ENCODE measurements at places on chromosomes 1 and 21.

GRCh38 chr1:37475380-37476086 is 1.2 kb downstream of the ZC3H12A start:
- DNase-seq: no peak

DNA sequence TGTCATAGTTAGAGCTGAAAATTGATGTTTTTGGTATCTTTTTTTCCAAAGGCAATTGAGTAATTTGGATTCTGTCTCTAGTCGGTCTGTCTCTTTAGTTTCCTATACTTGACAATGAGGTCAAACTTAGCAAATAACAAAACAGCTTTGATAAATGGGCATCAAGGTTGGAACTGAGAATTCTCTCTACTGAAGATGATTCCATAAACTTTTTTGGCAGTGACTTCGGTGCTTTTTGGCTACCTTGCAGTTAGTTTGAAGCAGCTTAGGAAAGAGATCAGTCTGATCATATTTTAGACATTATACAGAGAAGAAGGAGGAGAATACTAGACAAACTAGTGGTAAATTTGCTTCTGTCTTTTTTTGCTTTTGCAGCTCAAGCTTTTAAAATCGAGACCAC is 559 bp downstream of the VCAM1 start:
- DNase-seq: no peak

DNA sequence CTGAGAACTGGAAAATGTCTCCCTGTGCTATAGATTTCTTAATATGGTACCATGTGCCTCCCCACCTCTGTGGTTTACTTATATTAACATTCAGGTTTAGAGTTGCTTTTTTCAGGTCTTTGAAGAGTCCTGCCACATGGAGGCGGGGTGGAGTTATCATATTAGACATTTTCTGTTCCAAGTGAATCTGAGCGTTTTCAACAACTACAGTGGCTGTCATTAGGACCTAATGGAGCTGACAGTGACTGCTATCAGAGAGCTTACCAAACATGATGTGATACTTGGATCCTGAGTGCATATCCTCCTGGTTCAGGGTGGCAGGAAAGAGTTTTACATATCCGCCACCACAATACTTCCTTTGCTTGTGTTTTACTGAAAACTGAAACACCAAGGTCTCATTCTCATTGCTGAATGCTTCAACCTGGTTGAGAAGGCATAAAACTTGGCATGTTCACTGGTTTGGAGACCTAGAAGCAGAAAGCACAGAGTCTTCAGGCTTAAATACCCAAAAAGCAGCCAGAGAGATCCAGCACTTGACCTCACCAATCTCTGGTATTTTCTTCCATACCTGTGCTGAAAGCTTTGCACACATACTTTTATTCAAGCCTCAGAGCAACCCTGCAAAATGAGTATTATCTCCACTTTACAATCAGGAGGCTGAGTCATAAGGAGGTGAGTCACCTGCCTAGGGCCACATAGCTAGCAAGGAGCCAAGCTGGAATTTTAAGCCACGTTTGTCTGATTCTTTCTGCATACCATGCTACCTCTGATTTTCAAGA is 47.4 kb upstream of the OSBPL9 start:
- DNase-seq: no peak

DNA sequence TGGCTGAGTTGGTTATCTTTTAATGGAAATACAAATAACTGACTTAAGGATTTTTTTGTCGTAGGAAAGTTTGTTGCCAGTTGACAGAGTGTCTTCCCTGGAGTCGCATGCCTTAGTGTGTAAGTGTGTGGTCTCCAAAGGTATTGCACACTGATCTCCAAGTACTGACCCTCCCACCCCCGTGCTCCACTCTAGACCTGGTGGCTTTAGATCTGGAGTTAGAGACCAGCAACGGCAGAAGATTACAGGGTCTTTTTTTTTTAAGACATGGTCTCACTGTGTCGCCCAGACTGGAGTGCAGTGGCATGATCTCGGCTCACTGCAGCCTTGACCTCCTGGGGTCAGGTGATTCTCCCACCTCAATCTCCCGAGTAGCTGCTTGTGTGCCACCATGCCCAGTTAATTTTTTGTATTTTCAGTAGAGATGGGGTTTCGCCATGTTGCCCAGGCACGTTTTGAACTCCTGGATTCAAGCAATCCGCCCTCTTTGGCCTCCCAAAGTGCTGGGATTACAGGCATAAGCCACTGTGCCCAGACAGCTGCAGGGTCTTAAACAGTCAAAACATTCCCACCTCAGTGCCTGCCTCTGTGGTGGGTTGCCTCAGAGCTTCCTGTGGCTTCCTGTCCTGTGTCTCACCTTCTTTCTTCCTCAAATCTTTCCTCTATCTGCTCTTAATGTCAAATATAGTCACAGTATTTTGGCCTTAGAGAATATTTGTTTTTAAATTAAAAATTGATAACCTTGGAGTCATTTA is 6.9 kb downstream of the TRAPPC10 start:
- DNase-seq: no peak
